KG1 (cell line): ENCODE measurements at places on chromosomes 2 and 18.

DNA sequence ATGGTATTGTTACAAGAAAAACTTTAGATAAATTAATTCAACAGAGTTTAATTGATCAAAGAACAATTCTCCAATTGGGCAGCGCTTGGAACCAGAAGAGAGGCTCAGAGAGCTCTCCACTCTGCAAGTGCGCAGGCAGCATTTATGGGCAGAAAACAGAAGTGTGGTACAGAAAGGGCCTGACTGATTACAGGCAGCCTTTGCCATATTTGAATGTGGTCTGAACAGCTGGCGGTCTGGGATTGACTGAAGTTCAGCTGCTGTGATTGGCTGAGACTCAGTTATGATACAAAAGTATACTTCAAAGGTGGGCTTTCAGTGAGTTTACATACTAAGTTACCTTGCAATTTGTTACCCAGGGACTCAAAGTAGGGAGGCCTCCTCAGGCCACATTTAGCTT is 301.3 kb upstream of the ID2 start:
- peak; percentile 37 for DNase-seq

- DNase-seq: no peak
Measured at GRCh38 chr2:65647249-65647842, 214.9 kb upstream of the SPRED2 start.

DNA sequence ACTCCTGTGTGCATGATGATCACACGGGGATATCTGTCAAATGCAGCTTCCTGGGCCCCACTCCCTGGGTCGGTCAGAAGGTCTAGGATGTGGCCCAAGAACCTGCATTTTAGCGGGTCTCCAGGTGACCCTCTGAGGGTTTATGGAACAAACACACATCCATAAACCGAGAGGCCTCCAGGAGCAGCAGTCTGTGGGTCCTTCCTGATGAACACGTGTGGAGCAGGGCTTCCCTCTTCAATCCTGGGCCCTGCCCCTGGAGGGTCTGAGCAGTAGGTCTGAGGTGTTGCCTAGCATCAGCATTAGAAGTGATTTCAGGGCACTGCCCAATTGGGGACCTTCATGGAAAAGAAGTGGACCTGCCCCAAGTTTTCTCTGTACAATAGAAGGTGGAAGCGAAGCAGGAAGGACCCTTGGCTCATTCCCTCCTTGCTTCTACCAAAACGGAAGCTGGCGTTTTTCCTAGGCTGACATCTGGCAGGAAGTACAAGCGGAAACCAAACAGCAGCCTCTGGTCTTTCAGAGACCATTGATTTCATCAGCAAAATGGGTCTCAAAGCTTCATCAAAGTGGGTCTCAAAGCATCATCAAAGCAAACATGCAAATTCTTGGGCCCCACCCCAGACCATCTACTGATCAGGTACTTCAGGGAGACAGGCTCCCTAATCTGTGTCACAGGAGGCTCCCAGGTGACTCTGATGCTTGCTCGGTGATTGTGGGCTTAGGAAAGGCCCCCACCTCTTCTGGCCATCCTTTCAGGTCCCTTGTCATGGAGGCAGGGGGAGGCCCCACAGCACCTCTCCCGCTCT is 30.7 kb downstream of the INO80C start:
- DNase-seq: no peak

DNA sequence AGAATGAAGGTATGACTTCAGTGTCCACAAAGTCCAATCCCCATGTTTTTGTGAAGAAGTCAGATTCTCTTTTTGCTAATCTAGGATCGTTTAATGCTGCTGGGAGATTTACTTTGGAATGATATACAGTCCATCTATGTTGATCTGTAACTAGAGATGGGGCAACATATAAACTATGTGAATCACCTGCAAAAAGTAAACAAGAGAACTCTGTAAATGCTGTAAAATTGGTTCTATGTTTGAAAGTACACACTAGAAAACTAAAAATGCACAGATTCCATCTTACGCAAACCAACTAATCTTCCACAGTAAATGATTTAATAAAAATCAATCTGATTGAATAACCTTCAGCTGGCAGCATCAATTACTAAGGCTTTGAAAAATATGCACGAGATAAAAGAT is 37.5 kb downstream of the VPS54 start:
- DNase-seq: no peak

- DNase-seq: no peak
Measured at GRCh38 chr2:44247924-44248323, 27.4 kb upstream of the SLC3A1 start.

DNA sequence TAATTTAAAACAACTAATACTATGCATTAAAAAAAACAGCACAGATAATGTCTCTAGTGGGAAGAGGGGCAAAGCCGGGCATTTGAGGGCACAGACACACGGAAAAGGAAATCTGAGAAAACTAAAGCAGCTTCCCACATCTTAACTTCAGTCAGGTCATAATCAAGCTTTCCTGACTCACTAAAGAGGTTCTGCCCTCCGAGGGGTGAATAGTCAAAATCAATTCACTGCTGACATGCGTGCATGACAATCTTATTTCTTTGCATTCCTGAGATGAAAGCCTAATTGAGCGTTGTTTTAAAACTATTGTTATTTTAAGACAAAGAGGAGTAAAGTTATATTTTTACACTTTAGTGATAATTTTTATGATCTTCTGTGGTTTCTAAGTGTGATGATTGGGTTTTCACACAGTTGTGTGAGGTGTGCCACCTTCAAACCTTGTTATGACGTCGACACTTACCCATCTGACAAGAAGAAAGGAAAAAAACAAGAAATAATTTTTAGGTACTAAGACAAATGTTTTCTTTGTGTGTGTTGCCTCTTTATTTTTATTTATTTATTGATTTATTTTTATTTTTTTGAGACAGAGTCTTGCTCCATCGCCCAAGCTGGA is 90.9 kb downstream of the GATA6 start:
- DNase-seq: no peak

GRCh38 chr18:58649966-58650816 is 21.1 kb upstream of the MALT1 start:
- DNase-seq: no peak

- no peak for DNase-seq
Measured at GRCh38 chr2:10581021-10581420, 108.8 kb downstream of the NOL10 start.

DNA sequence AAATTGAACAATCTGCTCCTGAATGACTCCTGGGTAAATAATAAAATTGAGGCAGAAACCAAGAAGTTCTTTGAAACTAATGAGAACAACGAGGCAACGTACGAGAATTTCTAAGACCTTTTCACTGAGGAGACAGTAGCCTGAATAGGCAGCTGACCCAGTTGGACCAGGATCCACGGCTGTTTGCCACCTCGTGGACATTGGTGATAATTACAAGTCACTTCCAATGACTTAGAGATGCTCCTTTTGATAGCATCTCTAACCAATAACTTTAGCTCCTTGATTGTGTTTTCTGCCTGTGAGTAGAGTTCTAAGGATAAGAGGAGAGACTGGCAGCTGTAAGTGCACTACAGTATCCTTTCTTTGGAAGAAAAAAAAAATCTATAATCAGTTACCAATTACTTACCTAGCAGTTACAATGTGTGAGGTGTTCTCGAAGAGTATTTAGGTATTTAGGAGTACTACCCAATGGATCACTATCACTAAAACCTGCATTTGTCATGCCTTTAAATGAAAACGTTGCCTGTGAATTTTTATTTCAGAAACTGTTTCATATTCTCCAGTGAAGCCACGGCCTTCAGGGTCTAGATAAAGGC is 31.3 kb upstream of the CNTNAP5 start:
- no peak for DNase-seq

DNA sequence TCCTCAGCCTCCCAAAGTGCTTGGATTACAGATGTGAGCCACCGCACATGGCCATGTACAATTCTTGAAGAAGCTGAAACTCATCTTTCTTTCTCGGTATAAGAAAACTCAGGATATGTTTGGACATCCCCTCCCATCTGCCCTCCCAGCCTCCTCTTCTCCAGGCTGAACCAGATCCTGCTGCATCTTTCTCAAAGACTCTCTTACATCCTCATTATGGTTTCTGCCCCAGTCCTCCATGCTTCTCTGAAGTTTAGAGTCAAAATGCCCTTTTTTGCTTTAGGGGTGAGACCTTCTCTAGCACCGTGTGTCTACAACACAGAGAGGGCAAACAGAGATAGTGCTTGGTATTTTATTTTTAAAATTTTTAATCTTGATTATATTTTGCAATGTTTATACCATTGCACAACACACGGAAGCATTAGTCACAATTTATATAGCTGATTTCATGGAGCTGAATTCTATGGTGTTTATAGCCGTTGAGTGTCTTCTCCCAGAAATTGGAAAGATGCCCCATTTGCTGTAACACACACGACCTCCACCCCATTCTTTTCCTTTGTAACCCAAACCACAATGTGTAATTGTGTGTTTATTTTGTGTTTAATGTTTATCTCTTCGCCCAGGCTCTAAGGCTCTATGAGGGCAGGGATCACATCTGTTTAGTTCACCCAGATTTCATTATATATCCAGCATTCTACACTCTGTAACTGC is 206.0 kb upstream of the TNP1 start:
- DNase-seq: no peak

- DNase-seq: no peak
Measured at GRCh38 chr2:230661072-230661957, 51.3 kb upstream of the CAB39 start.

- no peak for DNase-seq
Measured at GRCh38 chr2:164014068-164014731, 278.4 kb upstream of the FIGN start.

DNA sequence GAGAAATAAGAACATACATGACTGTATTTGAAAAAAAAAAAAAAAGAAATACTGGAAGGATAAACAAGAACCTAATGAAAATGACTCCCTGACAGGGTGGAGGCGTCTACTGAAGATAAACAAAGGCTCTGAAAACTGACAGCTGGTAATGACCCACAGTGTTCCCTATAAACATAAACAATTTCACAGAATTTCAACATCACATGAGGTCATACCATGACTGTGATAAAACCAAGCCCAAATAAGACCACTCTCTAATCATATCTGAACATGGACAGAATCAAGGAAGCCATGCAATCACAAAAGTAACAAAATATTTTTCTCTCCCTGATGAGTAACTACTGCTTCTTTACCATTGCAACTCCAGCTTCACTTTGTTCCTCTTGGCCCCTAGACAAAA is 159.3 kb downstream of the FAM124B start:
- DNase-seq: no peak

DNA sequence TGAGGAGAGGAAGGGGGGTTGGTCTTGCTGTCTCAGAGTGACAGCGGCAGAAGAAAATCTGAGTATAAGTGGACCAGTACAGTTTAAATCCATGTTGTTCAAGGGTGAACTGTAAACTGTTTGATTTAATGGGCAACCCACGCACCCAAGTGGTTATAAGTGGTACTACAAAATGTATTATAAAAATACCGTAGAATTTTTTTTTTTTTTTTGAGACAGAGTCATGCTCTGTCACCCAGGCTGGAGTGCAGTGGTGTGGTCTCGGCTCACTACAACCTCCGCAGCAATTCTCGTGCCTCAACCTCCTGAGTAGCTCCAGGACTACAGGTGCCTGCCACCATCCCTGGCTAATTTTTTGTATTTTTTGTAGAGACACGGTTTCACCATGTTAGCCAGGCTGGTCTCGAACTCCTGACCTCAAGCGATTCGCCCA is 2.1 kb upstream of the CHCHD5 start:
- DNase-seq: peak; percentile 59

GRCh38 chr2:172021074-172021931 is 21.6 kb downstream of the METAP1D start:
- DNase-seq: no peak

DNA sequence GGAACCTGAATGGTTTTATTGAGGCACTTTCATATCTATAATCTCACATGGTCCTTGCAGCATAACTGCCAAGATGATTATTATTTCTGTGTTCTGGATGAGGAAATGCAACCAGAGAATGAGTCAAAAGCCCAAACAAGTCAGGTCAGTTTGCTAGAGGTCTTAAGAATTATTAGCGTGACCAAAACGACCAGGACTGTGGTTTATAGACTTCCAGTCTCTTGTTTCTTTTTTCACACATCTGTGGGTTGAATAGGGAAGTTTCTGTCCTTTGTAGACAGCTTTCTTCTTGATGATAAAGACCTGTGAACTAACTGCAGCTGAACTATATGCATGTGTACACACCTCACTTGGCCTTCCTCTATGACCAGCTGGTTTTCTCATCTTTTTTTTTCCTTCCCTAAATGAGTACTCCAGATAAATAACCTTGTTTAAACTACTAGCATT is 13.9 kb downstream of the ADAM23 start:
- no peak for DNase-seq

GRCh38 chr2:209633911-209634310 is 137.7 kb upstream of the UNC80 start:
- no peak for DNase-seq

- DNase-seq: no peak
Measured at GRCh38 chr2:119488245-119489214, 35.8 kb downstream of the SCTR start.

- DNase-seq: no peak
Measured at GRCh38 chr18:1094409-1094808, 189.7 kb downstream of the ADCYAP1 start.

GRCh38 chr2:40758401-40759155 is 306.7 kb upstream of the SLC8A1 start:
- peak; percentile 56 for DNase-seq

GRCh38 chr18:54794823-54795222 is 33.5 kb upstream of the RAB27B start:
- no peak for DNase-seq

DNA sequence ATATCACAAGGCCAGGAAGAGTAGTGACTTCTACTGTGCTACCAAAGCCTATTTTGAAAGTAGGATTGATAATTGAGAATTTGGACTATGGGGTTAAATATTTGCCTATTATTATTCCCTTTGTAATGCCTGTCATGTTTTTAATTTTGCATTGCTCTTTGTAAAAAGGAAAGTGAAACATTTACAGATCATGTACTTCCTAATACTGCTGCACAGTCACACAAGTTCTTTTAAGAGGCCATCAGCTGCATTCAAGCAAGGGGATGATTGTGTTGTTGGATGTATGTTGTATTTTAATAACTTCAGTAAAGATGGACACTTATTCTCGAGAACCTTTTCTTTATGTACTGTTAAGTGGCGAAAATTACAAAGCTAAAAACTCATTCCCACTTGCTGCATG is 70.1 kb downstream of the PLEKHA3 start:
- DNase-seq: no peak

GRCh38 chr2:101729521-101730190 is 32.1 kb downstream of the MAP4K4 start:
- no peak for DNase-seq

DNA sequence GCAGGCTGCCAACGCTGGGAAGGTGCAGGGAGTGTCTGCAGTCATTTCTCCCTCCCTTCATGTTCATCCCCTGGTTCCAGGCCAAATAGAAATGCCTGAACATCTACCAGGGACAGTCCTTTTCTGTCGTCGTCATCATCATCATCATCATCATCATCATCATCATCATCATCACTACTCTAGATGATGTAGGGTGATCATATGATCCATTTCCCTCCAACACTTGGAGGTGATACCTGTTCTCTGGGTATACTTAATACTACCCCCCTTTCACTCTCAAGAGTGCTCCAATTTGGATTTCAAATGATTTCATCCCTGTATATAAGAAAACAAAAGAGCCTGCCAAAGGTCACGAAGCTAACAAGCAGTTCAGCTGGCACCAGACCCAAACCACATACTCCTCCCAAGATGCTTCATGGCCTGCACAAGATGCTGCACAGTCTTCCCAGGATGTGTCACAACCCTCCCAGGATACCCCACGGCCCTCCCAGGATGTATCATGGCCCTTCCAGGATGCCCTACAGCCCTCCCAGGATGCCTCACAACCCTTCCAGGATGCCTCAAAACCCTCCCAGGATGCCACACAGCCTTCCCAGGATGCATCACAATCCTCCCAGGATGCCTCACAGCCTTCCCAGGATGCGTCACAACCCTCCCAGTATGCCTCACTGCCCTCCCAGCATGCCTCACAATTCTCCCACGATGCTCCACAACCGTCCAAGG is 257.9 kb downstream of the DYSF start:
- no peak for DNase-seq
